CD4-positive, alpha-beta memory T cell (primary cell): ENCODE measurements at places on chromosomes 11 and 22. TPM values are rescaled to one million over a fixed set of nuclear protein-coding genes. Genes with fewer than 3 reads are reported as not detected.

Gene VSIG10L2
- total RNA-seq, result not detected

GRCh38 chr11:68471360-68472340, 11.1 kb downstream of the PPP6R3 start:
- peak overlapping the region; percentile 33 for H3K27ac ChIP-seq
- DNase-seq, result peak; percentile 63
- H3K4me3 ChIP-seq, result peak overlapping the region; percentile 11
- H3K36me3 ChIP-seq, result no peaks in the 10 kb centered on the region
- peaks cover 77% of the 10 kb centered on the region for H3K4me1 ChIP-seq

Gene RAB39A
- total RNA-seq, result not detected

Gene PLAAT2
- not detected for total RNA-seq

DNA sequence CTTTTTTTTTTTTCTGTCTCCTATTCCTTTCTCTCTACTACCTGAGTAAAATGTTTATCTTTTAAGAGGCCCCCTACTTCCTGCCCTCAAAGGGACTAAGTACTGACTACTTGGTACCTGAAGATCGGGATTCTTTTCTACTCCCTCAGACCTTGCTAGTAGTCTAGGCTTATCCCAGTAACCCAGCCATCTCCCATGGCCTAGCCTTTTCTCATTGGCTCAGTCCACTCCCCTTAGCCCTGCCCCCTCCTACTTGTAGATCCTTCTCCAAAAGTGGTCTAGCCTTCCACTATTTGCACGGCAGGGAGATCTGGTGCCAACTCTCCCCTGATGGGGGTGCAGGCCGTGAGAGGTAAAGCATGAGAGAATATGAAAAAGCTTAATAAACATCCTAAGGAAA, 133.7 kb downstream of the RCN1 start:
- no peaks in the 10 kb centered on the region for H3K36me3 ChIP-seq
- no peaks in the 10 kb centered on the region for H3K4me1 ChIP-seq
- DNase-seq, result no peak
- H3K27me3 ChIP-seq, result no peaks in the 10 kb centered on the region
- H3K27ac ChIP-seq, result no peak overlapping the region
- no peak overlapping the region for H3K4me3 ChIP-seq

DNA sequence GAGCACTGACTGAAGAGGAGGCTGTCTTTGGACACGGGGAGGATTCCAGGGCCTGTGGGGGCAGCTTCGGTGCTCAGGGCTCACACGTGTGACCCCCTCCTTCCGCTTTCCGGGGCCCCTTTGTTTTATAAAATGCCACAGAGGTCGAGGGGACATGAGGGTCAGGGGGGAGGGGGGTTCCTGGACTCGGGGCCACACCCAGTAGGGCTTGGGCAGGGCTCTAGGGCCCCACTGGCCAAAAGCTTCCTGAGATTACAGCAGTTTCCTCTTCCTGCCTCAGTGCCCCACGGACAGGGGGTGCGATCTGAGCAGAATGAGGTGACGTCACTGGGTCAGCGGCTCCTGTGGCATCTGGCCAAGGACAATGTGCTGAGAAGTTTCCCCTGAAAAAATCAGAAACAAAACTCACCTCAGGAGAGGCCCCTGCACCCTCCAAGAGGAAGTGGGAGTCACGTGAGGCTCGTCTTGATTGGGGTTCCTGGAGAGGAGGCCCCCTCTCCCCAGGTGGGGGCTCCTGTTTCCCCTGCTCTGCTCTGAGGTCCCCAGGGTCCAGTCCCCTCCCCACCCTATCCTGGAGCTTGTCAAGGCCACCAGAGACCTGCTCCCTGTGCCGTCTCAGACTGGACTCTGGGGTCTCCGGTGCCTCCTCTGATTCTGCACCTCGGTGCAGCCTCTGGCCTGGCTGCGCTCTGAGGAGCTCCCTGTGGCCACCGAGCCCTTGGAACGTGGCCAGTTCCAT, 6.4 kb upstream of the IFITM3 start:
- H3K27ac ChIP-seq, result peak overlapping the region; percentile 76
- DNase-seq, result peak; percentile 77
- H3K27me3 ChIP-seq, result no peaks in the 10 kb centered on the region

GRCh38 chr11:123161376-123162030, 33.5 kb downstream of the CLMP start:
- no peaks in the 10 kb centered on the region for H3K27me3 ChIP-seq
- peaks cover 6% of the 10 kb centered on the region for H3K4me1 ChIP-seq
- no peak overlapping the region for H3K4me3 ChIP-seq
